Epithelial cell of proximal tubule (primary cell): ENCODE measurements at places on chromosomes 12 and 14.
A peak's percentile ranks its signal among the peaks of the same experiment; 100 is the strongest.

DNA sequence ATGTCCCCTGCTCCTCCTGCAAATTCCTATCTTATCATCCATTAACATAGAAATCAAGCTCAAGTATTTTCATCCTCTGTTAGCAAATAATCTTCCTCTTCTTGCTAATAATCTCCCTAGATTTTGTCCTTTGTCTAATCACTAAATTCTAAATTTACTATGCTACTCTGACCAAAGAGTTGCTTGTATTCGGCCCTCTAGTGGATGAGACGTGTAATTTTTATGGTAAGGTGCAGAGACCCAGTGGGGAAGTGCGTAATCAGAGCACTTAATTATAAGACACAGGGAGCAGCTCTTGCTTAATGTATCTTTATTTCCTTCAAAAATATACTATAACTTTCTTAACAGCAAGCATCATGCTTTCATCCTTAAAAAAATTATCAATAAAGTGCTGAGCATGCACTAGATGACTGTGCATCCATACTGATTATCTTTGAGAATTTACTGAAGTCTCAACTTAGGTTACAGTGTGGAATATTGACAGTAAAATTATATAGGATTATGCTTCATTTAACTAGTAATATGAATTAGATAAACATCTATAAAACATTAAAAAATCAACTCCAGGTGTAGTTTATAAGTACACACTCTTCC is 212.6 kb downstream of the SLC16A7 start:
- DNase-seq = peak; percentile 7

DNA sequence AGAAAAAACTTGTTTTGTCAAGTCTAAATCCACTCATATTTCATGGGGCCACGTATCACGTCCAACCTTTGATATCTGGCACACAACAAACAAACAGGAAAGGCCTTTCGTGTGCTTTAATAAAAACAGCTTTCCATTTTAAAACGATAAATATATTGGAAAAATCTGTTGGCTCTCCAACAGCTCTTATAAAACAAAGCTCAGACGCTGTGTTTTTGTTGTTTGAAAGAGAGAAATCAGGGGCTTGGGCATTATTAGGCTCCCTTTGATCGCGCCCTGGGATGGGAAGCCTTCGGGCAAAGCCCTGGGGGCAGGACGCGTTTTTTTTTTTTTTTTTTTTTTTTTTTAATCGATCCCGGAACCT is 429 bp upstream of the PLEKHA5 start:
- no peak for DNase-seq

- DNase-seq = no peak
Measured at GRCh38 chr14:103292426-103293374, 41.3 kb upstream of the EIF5 start.

- no peak for DNase-seq
Measured at GRCh38 chr14:36785511-36785910, 123.9 kb downstream of the PAX9 start.

DNA sequence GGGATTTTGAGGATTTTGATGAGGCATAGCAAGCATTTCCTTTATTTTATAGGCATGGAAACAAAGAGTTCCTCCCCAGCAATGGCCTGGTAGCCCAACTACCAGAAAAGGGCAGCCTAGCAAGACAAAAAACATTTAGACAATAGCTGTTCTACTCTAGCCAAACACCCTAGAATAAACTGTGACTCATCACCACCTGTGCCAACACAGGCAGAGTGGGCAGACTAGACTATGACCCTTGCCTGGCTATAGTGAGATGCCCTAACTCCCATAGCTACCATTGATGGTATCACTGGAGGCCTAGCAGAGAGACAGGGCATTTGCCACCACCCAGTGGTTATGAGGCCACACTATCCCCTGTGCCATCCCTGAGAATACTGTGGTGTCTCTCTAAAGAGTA is 15.5 kb upstream of the CCER1 start:
- no peak for DNase-seq

DNA sequence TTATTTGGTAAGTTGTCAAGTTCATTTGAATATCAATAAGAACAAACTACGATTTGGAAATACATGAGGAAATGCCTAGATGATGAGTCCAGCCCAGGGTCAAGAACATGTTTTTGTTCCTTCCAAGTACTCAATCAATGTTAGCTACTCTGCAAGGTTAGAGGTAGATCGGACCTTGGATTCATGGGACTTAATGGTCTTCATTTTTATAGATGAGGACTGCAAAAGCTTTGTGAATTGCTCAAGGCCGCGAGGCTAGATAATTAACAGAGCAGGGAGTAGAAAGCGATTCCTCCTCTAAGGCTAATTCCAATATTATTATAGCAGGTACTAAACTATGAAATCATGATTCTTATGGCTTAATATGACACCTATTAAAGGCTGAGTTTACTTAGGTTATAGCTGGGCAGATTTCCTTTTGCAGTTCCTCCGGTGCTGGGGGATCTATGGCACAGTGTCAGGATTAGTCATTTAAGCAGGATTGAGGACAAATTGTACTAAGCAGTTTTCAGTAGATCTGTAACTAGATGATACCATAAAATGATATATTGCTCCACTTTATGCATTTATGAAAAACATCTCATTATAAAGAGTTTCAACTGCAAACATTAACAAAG is 19.8 kb downstream of the NR1H4 start:
- no peak for DNase-seq

- no peak for DNase-seq
Measured at GRCh38 chr12:30243426-30243825, 452.2 kb downstream of the IPO8 start.

GRCh38 chr12:20808521-20808920 is 2.0 kb upstream of the SLCO1B3 start:
- no peak for DNase-seq

- no peak for DNase-seq
Measured at GRCh38 chr12:114784526-114784925, 100.6 kb upstream of the TBX3 start.

DNA sequence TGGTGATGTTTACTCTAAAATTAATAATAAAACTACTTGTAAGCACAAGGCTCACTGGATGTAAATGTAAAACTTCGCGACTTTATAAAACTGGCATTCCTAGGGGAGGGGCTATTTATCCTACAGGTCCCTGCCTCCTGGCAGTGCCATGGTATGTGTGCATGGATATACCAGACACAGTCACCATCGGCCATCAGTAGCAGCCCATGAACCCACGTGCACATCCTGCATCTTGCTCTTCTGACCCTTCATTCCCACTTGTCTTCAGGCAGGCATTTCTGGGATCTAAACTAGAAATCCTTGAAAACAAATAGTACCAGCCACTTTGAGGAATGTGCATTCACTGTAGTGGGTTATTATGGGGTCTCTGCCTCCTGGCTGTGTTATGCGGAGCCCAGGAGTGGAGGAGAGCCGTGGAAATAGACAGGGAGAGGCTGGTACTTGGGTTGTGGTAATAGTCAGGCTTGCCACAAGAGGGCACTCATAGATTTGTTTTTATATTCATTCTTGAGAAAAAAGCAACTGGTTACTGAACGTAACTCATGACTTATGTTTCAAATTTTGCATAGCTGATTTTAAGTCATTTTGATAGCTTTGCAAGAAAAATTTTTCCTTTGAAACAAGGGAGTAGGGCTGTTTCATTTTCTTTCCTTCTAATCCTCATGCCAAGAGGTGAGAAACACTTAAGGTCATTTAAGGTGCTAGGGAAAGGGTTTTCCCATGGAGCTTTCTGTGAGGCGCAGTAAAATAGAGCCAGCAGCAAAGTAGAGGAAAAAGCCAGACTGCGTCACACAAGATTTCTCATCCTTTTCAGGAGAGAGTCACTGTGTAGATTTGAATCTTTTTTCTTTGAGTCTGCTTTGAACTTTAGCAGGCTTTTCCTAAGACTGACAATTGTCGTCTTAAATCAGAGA is 17.4 kb upstream of the GALNT16 start:
- peak; percentile 26 for DNase-seq

- DNase-seq = no peak
Measured at GRCh38 chr12:26697217-26697616, 135.8 kb downstream of the ITPR2 start.

- DNase-seq = no peak
Measured at GRCh38 chr14:67253076-67253635, 11.9 kb downstream of the PALS1 start.

GRCh38 chr12:52200086-52200780 is 8.4 kb upstream of the KRT80 start:
- DNase-seq = no peak

GRCh38 chr12:123621101-123621500 is 12.4 kb downstream of the EIF2B1 start:
- DNase-seq = no peak

DNA sequence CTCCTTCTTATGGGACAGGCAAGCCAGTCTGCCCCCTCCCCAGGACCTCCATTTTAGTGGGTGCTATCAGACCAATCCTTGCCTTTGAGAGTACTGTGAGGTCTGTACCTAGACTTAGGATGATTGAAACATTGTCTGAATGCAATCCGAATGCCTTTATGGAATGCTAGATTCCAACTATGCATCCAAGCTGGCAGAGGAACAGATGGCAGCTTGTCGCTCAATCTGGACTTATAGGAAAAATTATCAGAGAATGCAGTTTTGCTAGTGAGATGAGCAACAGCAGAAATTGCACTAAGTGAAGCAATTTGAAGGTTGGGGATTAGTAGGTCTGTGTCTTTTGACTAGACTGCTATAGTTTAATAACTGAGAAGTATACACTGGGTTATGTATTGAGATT is 109.1 kb downstream of the DYRK2 start:
- DNase-seq = no peak

DNA sequence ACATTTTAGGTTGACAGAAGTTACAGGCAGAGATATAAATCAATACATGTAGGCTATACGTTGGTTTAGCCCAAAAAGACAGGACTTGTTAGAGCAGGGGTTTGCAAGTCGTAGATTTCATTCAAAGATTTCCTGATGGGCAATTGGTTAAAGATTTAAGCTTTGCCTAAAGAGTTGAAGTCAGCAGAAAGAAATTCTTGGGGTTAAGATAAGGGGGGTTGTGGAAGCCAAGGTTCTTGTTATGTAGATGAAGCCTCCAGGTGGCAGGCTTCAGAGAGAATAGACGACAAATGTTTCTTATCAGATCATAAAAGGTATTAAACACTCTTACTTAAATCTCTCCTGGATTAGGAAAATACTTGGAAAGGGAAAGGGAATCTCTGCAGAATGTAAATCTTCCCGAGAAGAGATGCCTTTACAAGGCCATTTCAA is 510.8 kb downstream of the TMTC2 start:
- DNase-seq = no peak

GRCh38 chr14:59564366-59564765 is 12.2 kb downstream of the CCDC175 start:
- no peak for DNase-seq

DNA sequence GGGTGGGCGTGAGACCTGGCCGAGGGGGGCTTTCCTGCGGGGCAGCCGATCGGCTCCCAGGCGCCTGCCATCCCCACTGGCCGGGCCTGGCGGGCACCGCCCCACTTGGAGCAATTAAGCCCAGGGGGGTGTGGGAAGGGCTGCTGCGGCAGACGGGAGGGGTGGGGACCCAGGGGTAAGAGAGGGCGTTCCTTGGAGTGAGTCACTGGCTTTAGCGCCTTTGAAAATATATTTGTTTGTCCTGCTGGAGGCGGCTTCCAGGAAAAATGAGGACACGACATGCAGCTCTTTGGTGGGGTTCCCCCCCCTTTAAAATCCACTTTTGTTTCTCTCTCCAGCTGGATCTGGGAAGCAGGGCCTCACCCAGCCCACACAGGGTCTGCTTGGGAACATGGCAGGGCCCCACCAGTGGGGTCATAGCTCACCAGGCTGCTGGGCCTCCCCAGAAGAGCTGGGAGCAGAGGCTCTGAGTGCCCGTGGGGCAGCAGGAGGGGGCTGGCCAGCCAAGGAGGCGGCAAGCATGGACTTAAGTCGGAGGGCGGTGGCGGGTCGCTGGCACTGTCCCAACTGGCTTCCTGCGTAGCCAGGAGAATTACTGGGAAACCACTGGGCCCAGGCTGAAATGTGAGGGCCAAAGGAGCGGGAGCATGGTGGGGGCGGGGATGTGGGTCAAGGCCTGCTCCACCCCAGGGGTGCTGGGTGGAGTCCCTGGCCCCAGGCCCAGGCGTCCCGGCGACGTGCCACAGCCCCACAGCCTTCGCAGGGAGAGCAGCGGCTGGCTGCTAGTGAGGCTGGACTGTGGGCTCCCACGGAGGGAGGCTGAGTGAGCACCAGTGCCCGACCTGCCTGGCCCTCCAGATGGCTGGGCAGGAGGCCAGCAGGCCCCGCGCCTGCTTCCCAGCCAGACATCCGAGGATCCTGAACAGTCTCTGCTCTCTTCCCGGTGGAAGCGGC is 128.0 kb downstream of the RFLNA start:
- DNase-seq = peak; percentile 26

GRCh38 chr14:28758253-28758884 is 8.2 kb upstream of the FOXG1 start:
- DNase-seq = no peak
